ENCODE measurements at places on chromosomes 3 and 15. TPM values are rescaled to one million over a fixed set of nuclear protein-coding genes. Genes with fewer than 3 reads are reported as not detected.

DNA sequence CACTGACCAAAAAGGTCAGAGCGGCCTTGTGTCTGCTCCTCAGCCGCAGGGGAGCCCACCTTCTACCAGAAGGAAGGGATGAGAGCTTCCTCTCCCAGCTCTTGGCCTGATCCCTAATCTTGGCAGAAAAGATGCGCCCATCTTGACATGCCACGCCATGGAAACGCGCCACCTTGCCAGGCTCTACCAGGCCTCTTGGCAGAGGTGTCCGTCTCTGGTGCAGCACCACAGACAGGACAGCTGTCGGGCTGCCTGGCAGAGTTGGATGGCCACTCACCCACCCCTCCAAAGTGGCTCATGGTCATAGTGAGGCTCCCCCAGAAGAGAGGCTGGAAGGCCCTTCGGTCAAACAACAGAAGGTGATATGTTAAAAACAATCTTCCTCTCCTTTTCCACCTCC lies 105.2 kb downstream of the LIPC start:
- peaks cover 1% of the 10 kb centered on the region for H3K36me3 ChIP-seq
- no peak overlapping the region for H3K27ac ChIP-seq

Gene COL6A6
- total RNA-seq, result not detected

DNA sequence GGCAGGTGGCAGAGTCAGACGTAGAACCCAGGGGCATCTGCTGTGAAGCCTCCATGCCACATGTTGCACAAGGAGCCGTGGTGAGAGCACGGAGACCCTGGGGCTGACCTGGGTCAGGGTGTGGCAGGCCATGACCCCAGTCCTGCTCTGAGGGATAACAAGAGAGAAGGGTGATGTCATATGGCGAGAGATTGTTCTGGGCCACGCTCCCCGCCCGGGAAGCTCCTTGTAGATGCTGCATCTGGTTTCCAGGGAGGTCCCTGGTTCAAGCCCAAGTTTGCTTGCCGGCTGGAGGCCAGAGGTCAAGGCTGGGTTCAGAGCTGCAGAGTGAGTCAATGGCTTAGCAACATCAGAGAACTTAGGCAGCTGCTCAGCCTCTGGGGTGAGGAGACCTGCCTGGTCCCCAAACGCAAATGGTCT lies 17.3 kb downstream of the FGD5 start:
- H3K36me3 ChIP-seq, result no peaks in the 10 kb centered on the region
- no peaks in the 10 kb centered on the region for H3K4me1 ChIP-seq
- peaks cover 43% of the 10 kb centered on the region for H3K27me3 ChIP-seq
- no peak overlapping the region for H3K4me3 ChIP-seq

DNA sequence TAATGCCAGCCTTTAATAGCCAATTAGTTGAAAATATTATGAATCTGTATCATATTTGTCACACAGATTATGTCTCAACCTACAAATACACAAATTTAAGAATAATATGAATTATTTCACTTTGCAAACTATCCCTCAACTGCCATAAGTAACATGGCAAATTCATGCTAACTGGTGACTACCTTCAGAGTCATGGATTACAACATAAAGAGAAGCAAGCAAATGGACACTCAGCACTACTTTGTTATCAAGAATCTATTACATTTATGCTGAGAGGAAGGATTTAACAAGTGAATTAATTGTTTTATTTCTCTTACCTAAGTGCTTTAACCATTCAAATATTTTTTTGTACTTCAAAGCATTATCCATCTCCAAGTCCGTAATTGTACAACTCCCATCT lies 103.1 kb upstream of the BCL6 start:
- H3K4me3 ChIP-seq, result no peak overlapping the region
- H3K27me3 ChIP-seq, result no peaks in the 10 kb centered on the region
- H3K36me3 ChIP-seq, result peaks cover 5% of the 10 kb centered on the region
- no peak for DNase-seq
- H3K4me1 ChIP-seq, result no peaks in the 10 kb centered on the region

Gene LEO1
- 33.4 TPM for total RNA-seq

DNA sequence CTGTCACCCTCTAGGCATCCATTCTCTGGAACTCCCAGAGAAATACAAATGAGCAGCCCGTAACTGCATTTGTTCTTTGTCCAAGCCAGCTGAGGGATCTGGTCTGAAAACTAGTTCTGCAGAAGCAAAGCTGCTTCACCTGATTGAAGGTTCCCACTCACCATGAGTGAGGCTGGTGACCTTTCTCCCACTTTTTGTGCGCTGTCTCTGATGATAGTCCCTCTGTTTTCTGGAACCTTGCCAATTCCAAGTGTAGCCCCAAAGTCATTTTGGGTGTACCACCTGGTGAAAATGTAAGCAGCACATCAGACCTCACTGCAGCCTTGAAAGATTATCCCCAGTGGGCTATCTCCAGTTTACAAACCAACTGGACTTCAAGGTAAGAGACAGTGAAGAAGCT lies 39.4 kb upstream of the BFSP2 start:
- no peaks in the 10 kb centered on the region for H3K36me3 ChIP-seq
- H3K4me1 ChIP-seq, result peaks cover 12% of the 10 kb centered on the region
- H3K27ac ChIP-seq, result no peak overlapping the region
- H3K4me3 ChIP-seq, result no peak overlapping the region
- no peaks in the 10 kb centered on the region for H3K27me3 ChIP-seq
- DNase-seq, result no peak

DNA sequence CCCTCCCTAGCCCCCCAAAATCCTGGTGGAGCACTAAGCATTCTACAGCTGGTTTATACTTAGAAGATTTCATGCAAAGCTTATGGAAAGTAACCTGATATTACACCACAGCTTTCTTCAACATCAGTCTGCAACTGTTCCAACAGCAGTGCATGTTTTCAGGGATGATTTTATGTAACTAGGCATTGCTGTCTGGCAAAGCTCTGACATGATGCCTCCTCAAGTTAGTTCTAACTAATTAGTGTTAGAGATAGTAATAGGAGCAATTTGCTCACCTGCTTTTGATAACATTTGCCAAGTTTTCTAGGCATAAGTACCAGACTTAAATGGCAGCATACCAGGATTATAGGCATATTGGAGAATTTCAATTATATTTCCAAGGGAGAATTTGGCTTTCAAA lies 330.3 kb upstream of the SGO1 start:
- H3K27ac ChIP-seq, result no peak overlapping the region
- no peaks in the 10 kb centered on the region for H3K4me1 ChIP-seq
- no peak overlapping the region for H3K4me3 ChIP-seq
- no peaks in the 10 kb centered on the region for H3K36me3 ChIP-seq
- DNase-seq, result no peak
- H3K27me3 ChIP-seq, result no peaks in the 10 kb centered on the region

- H3K27ac ChIP-seq, result no peak overlapping the region
- no peaks in the 10 kb centered on the region for H3K36me3 ChIP-seq
- DNase-seq, result no peak
- H3K4me1 ChIP-seq, result peaks cover 18% of the 10 kb centered on the region
- no peak overlapping the region for H3K4me3 ChIP-seq
Measured at GRCh38 chr15:70281261-70281810, 183.6 kb upstream of the TLE3 start.

Gene ISL2
- total RNA-seq, result 2.4 TPM

GRCh38 chr3:195207056-195207455 lies 63.9 kb downstream of the XXYLT1 start:
- H3K27me3 ChIP-seq, result no peaks in the 10 kb centered on the region
- H3K36me3 ChIP-seq, result no peaks in the 10 kb centered on the region
- no peak for DNase-seq
- no peak overlapping the region for H3K27ac ChIP-seq
- H3K4me3 ChIP-seq, result no peak overlapping the region
- peaks cover 8% of the 10 kb centered on the region for H3K4me1 ChIP-seq

- H3K27me3 ChIP-seq, result peaks cover 6% of the 10 kb centered on the region
- DNase-seq, result no peak
- H3K36me3 ChIP-seq, result no peaks in the 10 kb centered on the region
- no peak overlapping the region for H3K4me3 ChIP-seq
- H3K27ac ChIP-seq, result no peak overlapping the region
Measured at GRCh38 chr3:41612853-41613252, 349.1 kb downstream of the ULK4 start.

Gene SLC2A2
- total RNA-seq, result not detected

- H3K27ac ChIP-seq, result no peak overlapping the region
- no peak overlapping the region for H3K4me3 ChIP-seq
- DNase-seq, result no peak
- H3K27me3 ChIP-seq, result peaks cover 2% of the 10 kb centered on the region
- H3K4me1 ChIP-seq, result no peaks in the 10 kb centered on the region
Measured at GRCh38 chr15:80580106-80580505, 115.0 kb upstream of the ABHD17C start.

- DNase-seq, result no peak
- H3K4me1 ChIP-seq, result peaks cover 60% of the 10 kb centered on the region
- H3K27ac ChIP-seq, result no peak overlapping the region
- peaks cover 13% of the 10 kb centered on the region for H3K36me3 ChIP-seq
- no peak overlapping the region for H3K4me3 ChIP-seq
- H3K27me3 ChIP-seq, result peaks cover 60% of the 10 kb centered on the region
Measured at GRCh38 chr15:70483513-70483912, 279.8 kb downstream of the UACA start.

Gene CLDN18
- not detected for total RNA-seq

GRCh38 chr3:72082186-72082715 lies 297.3 kb upstream of the PROK2 start:
- H3K36me3 ChIP-seq, result peaks cover 1% of the 10 kb centered on the region
- H3K4me3 ChIP-seq, result no peak overlapping the region
- no peak overlapping the region for H3K27ac ChIP-seq
- peaks cover 15% of the 10 kb centered on the region for H3K4me1 ChIP-seq
- peaks cover 14% of the 10 kb centered on the region for H3K27me3 ChIP-seq
- DNase-seq, result no peak

- no peaks in the 10 kb centered on the region for H3K27me3 ChIP-seq
- no peak overlapping the region for H3K27ac ChIP-seq
- no peak for DNase-seq
- H3K4me1 ChIP-seq, result peaks cover 39% of the 10 kb centered on the region
- H3K36me3 ChIP-seq, result peaks cover 6% of the 10 kb centered on the region
Measured at GRCh38 chr3:167736264-167736787, 805 bp downstream of the SERPINI1 start.

GRCh38 chr15:62792986-62793751 lies 249.4 kb upstream of the TPM1 start:
- H3K27me3 ChIP-seq, result peaks cover 17% of the 10 kb centered on the region
- DNase-seq, result no peak
- no peak overlapping the region for H3K4me3 ChIP-seq
- no peak overlapping the region for H3K27ac ChIP-seq
- H3K36me3 ChIP-seq, result no peaks in the 10 kb centered on the region

DNA sequence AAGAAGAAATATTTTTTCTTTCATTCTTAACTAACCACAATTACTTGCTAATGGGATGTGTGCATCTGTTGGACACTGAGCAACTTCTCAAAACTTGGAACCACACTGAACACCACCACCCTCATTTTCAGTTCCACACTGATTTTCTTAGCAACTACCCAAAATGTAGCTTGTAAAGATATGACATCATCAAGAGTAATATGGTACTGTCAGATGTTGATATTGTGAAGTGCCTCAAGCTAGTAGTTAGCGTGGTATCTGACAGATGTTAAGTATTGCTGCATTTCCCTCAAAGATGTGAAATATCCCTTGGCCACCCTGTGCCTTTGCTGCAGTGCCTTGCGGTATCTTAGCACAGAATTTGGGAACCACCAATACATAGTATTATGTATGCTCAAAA lies 9.3 kb downstream of the RFTN1 start:
- peaks cover 64% of the 10 kb centered on the region for H3K4me1 ChIP-seq
- no peak overlapping the region for H3K27ac ChIP-seq
- peaks cover 66% of the 10 kb centered on the region for H3K36me3 ChIP-seq
- no peak overlapping the region for H3K4me3 ChIP-seq

DNA sequence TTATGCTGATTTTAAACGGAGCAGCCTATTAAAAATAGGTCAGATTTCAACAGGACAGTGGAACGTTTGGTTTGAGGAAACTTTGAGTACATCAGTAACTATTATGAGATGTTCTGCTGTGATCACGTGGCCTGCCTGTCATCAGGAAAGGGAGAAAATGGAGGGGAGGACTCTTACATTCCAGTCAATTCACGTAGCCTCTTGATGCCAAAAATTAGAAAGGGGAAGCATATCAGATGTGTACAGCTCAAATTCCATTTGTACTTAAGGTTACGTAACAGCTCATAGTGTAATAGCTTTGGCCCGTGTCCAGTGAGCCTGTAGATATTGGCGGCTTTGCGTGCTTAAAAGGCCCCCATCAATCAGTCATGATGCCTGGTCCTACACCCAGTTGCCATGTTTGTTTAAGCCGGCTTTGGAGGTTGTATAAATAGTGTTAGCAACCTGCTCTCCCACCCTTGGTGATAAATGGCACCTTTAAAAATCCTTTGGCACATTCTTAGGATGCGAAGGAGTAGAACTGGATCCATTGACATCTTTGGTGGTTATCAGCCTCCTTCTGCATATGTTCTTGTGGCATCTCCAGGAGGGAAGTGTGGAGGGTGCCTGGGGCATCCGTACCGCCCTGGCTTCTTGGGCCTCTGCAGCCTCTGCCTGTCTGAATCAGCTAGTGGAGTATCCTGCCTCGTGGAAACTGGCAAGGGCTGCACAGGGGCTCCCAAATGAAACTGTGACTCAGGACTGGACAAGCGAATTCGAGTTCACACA lies 163.9 kb downstream of the THSD4 start:
- H3K4me1 ChIP-seq, result no peaks in the 10 kb centered on the region
- H3K4me3 ChIP-seq, result no peak overlapping the region
- no peak for DNase-seq
- no peak overlapping the region for H3K27ac ChIP-seq
- peaks cover 8% of the 10 kb centered on the region for H3K27me3 ChIP-seq
